NCI-H226 (cell line): ENCODE measurements at places on chromosomes 1 and 21.
A peak's percentile ranks its signal among the peaks of the same experiment; 100 is the strongest.

GRCh38 chr1:150960646-150961045 is 14.0 kb downstream of the CERS2 start:
- DNase-seq, result no peak

DNA sequence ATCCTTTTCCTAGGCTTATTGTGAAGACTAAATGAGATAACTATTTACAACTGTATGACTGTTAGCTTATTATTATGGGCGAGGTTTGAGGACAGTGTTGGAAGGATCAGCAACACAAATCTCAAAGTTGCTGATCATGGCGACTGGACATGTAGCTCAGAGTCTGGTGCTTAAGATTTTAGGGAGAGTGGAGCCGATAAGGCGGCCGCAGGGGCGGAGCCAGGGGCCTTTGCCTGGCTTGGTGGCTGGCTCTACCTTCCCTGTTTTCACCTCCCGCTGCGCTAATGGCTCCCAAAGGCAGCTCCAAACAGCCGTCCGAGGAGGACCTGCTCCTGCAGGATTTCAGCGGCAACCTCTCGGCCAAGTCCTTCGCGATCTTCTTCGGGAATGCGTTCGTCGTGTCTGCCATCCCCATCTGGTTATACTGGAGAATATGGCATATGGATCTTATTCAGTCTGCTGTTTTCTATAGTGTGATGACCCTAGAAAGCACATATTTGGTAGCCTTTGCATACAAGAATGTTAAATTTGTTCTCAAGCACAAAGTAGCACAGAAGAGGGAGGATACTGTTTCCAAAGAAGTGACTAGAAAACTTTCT is 45.5 kb downstream of the GIPC2 start:
- DNase-seq, result no peak

DNA sequence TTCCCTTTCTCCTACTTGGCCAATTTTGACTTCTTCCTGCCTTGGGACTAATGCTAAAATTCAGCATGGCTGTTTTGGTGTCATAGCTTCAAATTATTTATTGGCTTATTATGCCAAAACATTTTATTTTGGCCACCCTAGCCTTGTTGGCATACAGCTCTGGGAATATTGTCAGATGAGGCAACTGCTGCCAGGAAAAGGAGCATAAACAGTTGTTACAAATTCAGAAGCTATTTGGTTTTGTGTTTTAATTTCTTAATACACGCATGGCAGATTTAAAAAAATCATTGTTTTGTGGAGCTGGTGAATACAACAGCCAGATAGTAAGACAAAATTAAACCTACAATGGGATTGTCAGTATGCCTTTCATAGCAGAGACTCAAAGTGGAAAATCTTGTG is 66.8 kb upstream of the BCL10 start:
- no peak for DNase-seq

DNA sequence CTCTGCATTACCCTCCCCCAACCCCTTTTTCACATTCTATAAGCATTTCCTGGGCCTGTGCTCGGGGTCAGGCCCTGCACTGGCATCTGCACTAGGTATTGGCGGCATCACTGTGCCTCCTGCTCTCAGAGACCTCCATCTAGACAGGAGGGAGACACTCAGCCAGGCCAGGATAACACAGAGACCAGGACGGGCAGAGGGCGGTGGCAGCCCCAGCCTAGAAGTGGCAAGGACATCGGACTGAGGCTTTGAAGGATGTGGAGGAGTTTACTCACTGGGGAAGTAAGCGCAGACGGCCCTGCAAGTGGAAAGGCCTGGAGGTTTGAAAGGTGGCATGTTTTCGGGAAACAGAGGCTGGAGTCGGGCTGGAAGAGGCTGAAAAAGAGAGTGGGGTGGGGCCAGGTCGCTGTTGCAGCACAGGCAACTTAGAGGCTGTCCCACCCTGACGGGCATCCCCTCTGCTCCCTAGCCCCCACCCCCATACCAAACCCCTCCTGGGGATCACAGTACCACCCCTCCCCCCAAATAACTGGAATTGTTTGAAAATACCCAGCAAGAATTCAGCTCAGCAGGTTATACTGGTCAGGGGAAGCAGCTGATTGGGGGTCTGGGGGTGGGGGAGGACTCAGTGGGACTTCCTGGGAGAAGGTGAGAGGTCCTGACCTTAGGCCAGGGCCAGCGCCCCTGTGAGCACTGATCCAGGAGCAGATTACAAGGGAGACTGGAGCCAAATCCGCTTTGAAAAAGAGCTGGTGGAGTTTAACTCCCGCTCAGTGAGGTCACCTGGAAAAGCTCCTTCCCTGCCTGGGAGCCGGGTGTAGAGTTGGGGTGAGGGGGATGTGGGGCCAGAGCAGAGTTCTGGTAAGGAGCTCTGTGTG is 121.8 kb upstream of the WNT4 start:
- DNase-seq, result no peak

DNA sequence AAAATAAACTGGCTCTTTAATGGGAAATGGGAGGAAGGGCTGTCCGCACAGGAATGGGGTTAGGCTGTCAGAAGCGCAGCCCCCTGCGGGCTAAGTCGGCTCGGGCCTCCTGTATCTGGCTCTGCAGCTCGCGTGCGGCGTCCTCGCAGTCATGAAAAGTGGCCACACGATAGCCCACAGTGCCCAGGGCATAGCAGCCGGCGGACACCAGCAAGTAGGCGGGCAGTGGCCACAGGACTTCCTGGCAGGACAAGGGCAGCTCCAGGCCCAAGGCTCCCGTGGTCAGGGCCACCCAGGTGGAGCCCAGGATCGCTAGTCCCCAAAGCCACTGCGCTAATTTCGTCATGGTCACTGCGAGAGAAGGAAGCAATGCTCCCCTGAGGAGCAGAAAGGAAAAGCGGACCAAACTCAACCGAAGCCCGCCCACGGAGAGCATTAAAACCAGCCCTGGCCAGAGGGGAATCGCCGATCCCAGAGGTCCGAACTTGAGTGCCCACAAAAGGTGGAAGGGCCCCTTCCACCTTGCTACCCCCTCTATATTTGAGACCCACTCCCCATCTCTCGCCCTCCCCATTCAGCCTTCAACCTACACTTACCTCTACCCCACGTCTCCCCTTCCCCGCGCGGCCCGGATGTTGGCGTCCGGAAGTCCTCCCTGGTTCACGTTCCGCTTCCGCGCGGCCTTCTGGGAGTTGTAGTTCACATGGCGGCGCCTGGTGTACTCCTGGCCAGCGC is at the start of gene DPM3:
DPM3 (minus strand) TSS at position 637 of the 735 bp plus-strand sequence; CDS start at position 346, 291 bp downstream.
- DNase-seq, result peak; percentile 76

GRCh38 chr1:70008660-70009059 is 196.7 kb downstream of the LRRC40 start:
- DNase-seq, result no peak

DNA sequence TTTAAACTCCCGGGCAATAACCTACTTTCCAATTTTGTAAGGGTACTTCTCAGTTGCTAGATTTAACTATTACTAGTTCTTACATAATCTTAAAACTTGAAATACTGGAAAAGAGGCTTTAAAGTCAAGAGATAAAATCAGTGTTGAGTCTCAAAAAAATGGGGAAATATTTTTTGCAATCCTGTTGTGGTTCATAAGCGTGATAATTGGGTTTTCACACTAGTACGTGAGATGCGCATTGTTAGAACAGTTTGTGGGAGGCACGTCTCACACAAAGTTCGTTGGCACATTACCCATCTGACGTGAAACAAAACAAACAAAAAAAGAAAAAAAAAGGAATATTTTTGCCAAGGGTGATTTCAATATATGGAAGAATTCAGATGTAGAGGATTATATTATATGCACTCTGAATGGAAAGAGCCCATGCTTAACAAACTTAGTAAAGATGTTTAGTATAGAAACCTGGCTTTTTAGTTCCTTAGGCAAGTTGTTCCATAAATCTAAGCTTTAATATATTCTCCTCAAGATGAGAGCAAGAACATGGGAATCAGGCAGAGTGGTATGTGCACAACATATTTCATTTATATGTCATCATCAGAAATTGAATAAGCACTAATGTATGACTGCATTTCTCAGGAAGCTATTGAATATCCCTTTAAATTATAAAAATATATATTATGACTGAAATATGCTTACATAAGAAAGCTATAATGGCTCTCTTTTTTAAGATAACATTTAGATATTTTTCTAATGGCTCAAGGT is 73.9 kb upstream of the TNFSF4 start:
- no peak for DNase-seq

GRCh38 chr1:55320891-55321290 is 105.7 kb upstream of the USP24 start:
- DNase-seq, result no peak

- DNase-seq, result no peak
Observed at GRCh38 chr1:69110851-69111250, 456.9 kb upstream of the LRRC7 start.

DNA sequence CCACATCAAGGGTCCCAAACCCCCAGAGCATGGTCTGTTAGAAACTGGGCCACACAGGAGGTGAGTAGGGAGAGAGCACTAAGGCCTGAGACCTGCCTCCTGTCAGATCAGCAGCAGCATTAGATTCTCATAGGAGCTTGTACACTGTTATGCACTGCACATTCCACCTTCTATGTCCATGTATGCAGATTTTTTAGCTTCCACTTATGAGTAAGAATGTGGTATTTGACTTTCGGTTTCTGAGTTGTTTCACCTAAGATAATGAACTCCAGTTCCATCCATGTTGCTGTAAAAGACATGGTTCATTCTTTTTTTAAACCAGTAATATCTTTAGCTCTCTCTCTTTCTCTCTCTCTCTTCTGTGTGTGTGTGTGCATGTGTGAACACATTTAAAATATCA is 663 bp upstream of the GBP6 start:
- DNase-seq, result no peak

DNA sequence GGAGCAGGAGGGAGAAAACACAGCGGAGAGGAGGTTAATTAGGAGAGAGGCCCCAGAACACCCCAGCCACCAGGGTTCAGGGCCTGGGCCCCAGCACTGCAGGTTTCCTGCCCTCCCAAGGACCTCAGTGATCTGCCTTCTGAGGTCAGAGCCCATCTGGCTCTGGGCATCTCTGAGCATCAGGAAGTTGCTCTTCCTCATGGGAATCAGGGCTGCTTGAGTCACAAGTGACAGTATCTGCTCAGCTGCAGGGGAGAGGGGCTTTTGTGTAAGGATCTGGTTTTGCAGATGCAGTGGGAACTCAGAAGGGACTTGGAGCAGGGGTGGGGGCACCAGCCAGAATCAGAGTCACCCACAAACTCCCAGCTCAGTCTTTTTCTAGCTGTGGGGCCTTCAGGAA is 472.1 kb downstream of the PTPRU start:
- DNase-seq, result no peak

DNA sequence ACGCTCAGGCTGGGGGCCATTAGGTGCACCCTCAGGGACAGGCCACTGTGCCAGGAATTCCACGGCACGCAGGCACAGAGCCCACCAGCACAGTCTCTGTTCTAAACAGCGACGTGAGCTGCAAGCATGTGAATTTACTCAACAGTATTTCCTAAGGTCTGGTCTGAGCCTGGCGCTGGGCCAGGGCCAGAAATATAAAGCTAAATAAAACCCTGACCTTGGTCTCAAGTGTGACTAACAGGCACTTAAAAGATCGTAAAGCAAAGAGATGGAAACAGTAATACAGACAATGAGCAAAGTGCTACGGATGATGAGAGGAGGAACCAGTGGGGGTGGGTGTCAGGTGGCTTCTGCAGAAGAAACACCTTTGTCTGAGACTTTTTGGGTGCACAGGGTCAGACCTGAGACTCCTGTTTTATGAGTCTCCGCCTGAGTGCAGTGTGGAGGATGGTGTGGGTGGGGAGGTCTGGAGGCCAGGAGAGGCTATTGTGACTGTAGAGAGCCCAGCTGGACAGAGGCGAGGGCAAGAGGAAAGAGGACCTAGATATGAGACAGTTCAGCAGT is 53.4 kb upstream of the EDN2 start:
- DNase-seq, result no peak

DNA sequence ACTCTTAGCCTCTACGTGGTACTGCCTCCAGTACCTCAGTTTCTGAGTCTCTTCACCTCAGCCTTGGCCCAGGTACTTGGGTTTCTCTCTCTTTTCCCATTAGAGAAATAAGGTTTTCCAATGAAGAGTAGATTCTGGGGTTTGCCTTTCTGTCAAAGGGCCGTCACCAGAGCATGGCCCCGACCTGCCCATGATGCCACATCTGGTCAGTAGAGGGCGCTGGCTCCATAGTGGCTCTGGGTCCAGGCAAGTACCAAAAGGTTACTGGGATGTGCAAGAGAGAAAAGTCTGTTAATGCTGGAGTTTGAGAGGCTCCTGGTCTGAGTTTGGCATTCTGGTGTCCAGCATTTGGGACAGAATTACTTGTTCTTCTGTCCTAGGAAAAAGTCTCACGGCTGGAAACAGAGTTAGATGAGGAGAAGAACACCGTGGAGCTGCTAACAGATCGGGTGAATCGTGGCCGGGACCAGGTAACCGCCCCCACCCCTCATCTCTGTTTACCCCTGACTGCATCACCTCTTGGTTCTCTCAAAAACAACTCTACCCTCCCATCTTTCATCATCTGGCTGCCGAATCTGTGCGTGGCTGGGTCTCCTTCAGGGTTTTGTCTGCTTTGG is 5.3 kb upstream of the TUFT1 start:
- peak; percentile 54 for DNase-seq

- peak; percentile 73 for DNase-seq
Observed at GRCh38 chr1:108590957-108591356, 31.1 kb downstream of the EEIG2 start.

DNA sequence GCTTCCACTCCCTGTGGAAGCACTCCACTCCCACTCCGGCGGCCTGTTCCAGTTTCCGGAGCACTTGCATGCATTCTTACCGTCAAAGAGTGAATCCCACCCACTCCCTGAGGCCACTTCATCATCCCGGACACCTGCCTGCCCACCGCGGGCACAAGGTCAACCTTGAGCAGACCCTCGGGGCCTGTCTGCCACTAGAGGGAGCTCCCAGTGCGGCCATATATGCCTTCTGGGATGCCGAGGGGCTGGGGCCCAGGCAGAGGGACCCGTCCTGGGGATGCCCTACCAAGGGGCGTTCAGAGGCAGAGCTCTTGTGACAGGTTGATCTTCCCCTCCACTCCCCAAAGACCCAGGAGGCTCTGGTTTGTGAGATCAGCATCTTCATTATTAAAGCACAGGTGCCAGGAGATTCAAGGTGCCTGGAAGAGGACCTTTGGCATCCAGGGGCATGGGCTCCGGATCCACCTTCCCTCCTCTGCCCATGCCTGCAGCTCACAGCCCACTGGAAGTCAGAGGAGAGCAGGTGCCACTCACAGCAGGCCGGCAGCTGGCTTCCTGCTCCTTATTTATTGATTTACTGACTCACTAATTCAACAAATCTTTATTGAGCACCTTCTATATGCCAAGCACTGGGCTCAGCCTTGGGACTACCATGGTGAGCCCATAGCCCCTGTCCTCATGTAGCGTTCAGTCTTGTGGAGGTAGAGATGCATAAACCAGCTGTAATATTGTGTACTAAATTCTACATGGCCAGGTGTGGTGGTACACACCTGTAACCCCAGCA is 47.3 kb downstream of the UBIAD1 start:
- DNase-seq, result no peak

- DNase-seq, result no peak
Observed at GRCh38 chr1:177024623-177025022, 139.9 kb downstream of the ASTN1 start.

GRCh38 chr1:91697861-91698260 is 188.1 kb downstream of the TGFBR3 start:
- peak; percentile 78 for DNase-seq
